ENCODE measurements at places on chromosomes 5 and 9.

DNA sequence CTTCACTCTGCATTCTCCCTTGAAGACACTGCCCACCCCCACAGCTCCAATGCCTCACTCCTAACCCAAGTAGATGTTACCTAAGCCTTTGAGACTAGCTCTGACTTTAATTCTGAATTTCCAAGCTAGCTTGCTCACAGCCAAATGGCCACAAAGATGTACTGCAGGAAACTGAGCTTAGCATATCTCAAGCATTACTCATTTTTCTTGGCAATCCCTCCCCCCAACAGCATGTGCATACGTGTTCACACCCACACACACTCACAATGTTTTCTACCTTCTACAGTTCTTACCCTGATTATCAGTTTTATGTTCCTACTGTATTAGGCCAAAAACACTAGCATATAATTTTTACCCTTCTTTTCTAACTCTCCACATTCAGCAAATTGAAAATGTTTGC is 13.7 kb upstream of the GRIA1 start:
- H3K36me3 ChIP-seq = no peaks in the 10 kb centered on the region
- H3K27ac ChIP-seq = no peak overlapping the region
- H3K27me3 ChIP-seq = no peaks in the 10 kb centered on the region
- H3K4me1 ChIP-seq = no peaks in the 10 kb centered on the region
- DNase-seq = no peak
- H3K4me3 ChIP-seq = no peak overlapping the region

- no peaks in the 10 kb centered on the region for H3K36me3 ChIP-seq
- H3K27me3 ChIP-seq = peaks cover 11% of the 10 kb centered on the region
- H3K4me1 ChIP-seq = no peaks in the 10 kb centered on the region
- no peak for DNase-seq
These were observed 8.4 kb upstream of the HAND1 start for GRCh38 chr5:154486427-154486866.

GRCh38 chr5:53334431-53334941 is 145.9 kb upstream of the FST start:
- no peak overlapping the region for H3K4me3 ChIP-seq
- no peaks in the 10 kb centered on the region for H3K27me3 ChIP-seq
- H3K4me1 ChIP-seq = no peaks in the 10 kb centered on the region
- no peak for DNase-seq

DNA sequence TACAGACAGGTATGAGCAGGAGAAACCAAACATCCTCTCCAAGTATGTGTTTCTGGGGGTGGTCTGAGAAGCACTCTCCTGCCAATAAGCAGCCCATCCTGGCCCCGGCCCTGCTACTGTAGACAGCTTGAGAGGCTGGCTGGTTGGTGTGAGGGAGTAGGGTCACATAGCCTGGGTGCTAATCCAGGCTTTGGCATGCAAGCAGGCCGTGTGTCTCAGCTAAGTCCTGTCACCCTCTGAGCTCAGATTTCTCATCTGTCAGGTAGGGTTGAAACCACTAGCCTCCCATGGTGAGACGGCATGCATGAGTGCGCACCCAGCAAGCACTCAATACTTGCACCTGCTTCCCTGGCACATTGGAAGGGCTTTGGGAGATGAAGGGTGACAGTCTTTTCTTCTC is 49.8 kb upstream of the PHYKPL start:
- no peaks in the 10 kb centered on the region for H3K27me3 ChIP-seq
- H3K4me1 ChIP-seq = peaks cover 4% of the 10 kb centered on the region
- no peak overlapping the region for H3K27ac ChIP-seq
- H3K4me3 ChIP-seq = no peak overlapping the region
- no peak for DNase-seq
- no peaks in the 10 kb centered on the region for H3K36me3 ChIP-seq

GRCh38 chr5:57493034-57493433 is 10.4 kb upstream of the ACTBL2 start:
- no peak overlapping the region for H3K27ac ChIP-seq
- no peaks in the 10 kb centered on the region for H3K27me3 ChIP-seq
- H3K36me3 ChIP-seq = no peaks in the 10 kb centered on the region
- DNase-seq = no peak
- H3K4me3 ChIP-seq = no peak overlapping the region
- peaks cover 26% of the 10 kb centered on the region for H3K4me1 ChIP-seq

DNA sequence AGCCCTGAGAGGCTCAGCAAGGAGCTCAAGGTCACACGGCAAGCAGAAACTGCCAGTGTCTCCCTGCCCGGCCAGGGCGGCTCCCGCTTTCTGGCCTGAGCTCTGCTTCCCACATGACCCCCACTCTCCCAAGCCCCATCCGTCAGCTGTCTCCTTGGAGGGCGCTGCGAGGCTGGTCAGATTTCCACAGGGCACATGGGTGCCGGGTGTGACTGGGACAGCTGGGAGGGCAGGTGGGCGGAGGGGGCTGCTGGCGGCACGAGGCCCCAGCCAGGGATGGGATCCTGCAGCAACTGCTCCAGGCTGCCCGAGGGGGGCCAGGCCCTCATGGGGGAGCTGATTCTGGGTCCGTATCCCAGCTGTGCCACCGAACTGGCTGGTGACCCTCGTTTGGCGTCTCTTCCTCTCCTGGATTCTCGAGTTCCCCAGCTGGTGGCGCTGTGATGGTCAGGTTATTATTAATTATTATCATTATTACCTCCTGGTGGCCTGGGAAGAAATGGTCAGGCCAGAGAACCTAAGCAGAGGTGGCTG is 12.9 kb upstream of the WDR38 start:
- peaks cover 3% of the 10 kb centered on the region for H3K27me3 ChIP-seq
- DNase-seq = no peak
- H3K27ac ChIP-seq = no peak overlapping the region
- no peak overlapping the region for H3K4me3 ChIP-seq
- H3K36me3 ChIP-seq = no peaks in the 10 kb centered on the region
- no peaks in the 10 kb centered on the region for H3K4me1 ChIP-seq

DNA sequence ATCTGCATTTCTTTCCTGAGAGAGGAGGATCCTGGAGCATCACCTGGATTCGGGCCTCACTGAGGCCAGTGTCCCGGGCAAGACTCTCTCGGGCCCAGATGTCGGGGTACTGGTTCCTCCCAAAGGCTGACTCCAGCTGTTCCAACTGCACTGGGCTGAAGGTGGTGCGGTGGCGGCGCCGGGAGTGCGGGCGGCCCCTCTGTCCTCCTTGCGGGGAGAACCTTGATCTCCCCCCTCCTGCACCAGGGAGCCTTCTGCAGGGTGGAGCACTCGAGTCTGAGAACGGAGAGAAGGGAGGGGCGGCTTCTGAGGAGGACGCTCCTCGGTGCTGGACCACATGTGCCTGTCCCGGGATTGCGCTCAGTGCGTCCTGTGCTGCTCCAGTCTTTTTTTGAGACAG is 2.0 kb downstream of the PROP1 start:
- no peaks in the 10 kb centered on the region for H3K36me3 ChIP-seq
- no peaks in the 10 kb centered on the region for H3K4me1 ChIP-seq

DNA sequence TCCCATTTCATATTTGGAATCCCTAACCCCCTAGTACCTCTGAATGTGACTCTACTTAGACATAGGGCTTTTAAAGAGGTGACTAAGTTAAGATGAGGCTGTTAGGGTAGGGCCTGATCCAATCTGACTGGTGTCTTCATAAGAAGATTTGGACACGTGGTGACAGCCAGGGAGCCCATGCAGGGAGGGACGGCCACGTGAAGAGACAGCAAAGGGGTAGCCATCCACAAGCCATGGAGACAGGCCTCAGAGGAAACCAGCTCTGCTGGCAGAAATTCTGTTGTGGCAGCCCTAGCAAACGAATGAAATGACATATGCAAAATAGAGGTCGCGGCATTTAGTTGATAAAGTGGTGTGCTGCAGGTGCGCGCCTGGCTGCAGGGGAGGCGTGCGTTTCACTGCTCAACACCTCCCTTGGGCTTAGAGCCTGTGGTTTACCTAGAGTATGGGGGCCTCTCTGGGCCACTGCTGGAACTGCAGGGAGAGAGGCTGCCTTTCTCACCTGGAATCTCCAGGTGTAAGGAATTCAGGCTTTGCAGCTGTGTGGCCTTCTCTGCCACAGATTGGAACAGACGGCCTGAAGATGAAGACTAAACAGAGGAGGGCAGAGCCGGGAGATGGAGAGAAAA is 7.1 kb upstream of the AFAP1L1 start:
- H3K36me3 ChIP-seq = no peaks in the 10 kb centered on the region
- H3K27ac ChIP-seq = no peak overlapping the region
- H3K4me1 ChIP-seq = peaks cover 6% of the 10 kb centered on the region
- DNase-seq = peak; percentile 69

DNA sequence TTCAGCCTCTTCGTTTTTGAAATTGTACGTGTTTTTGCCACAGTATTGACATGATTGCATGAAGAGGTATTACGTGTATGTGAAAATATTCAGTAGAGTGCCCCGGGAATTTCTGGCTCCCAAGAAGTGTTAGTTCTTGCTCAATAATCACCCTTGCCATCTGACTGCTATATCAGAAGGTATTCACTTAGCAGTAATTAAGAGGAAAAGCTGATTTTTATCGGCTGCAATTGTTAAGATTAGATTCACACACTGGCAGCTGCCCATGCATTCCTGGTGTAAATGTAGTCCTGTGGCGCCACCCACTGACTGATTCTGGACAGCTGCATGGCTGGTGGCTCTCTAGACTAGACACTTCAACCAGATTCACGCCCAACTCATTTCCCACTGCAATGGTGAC is 440.1 kb upstream of the ADAMTS16 start:
- H3K36me3 ChIP-seq = no peaks in the 10 kb centered on the region
- no peak overlapping the region for H3K4me3 ChIP-seq
- no peaks in the 10 kb centered on the region for H3K27me3 ChIP-seq
- H3K27ac ChIP-seq = no peak overlapping the region

- no peak overlapping the region for H3K27ac ChIP-seq
- no peak overlapping the region for H3K4me3 ChIP-seq
- no peaks in the 10 kb centered on the region for H3K27me3 ChIP-seq
- no peak for DNase-seq
These were observed 36.8 kb upstream of the SSBP2 start for GRCh38 chr5:81787474-81788242.

GRCh38 chr5:26104175-26104574 is 934.2 kb downstream of the CDH9 start:
- no peaks in the 10 kb centered on the region for H3K4me1 ChIP-seq
- DNase-seq = no peak
- H3K4me3 ChIP-seq = no peak overlapping the region
- H3K27ac ChIP-seq = no peak overlapping the region

- H3K4me1 ChIP-seq = no peaks in the 10 kb centered on the region
- no peaks in the 10 kb centered on the region for H3K27me3 ChIP-seq
- H3K4me3 ChIP-seq = no peak overlapping the region
These were observed 237.7 kb upstream of the MEF2C start for GRCh38 chr5:89120719-89121118.

GRCh38 chr5:176519810-176520720 is 17.1 kb downstream of the RNF44 start:
- no peak overlapping the region for H3K4me3 ChIP-seq
- no peaks in the 10 kb centered on the region for H3K36me3 ChIP-seq
- DNase-seq = no peak
- H3K27me3 ChIP-seq = no peaks in the 10 kb centered on the region
- no peak overlapping the region for H3K27ac ChIP-seq
